ENCODE measurements at places on chromosomes 16 and 17.
A peak's percentile ranks its signal among the peaks of the same experiment; 100 is the strongest.

DNA sequence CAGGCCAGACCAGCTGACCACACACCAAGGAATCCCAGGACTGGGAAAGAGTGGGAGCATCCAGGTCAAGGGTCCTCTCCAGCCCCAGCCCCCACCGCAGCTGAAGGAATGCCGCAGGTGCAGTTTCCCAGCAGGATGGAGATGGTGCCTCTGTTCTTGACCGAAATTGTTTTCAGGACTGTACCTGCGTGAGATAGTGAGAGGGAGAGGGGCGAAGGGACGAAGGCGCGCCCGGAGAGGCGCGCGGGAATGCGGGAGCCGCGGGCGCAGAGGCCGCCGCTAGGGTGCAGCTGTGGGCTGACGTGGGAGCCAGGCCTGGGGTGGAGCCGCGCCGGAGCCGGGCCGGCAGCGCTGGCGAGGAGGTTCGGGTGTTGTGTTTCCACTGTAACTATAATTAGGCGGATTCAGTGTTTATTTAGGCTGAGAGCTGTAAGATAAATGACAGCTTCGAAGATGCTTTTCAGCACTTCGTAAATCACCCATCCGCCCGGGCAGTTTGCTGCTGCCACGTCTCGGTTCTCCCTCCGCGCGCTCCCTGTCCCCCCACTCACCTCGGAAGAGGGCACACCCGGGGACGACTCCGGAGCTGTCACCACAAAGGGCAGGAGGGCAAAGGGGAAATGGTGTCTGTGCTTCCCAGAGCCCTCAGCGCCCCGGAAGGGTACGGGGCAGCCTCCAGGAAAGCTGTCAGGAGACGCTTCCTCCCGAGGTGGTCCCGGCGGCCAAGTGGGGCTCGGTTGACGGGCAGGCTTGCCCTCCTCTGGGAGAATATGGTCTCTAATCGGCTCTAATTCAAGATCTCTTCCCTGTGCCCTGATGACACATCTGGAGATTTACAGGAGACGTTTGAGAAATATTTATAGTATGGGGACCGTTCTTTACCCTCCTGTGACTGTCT, 38.2 kb downstream of the HOXB1 start:
- DNase-seq: no peak

- DNase-seq: no peak
These were observed 55.7 kb downstream of the SREBF1 start for GRCh38 chr17:17780922-17781590.

DNA sequence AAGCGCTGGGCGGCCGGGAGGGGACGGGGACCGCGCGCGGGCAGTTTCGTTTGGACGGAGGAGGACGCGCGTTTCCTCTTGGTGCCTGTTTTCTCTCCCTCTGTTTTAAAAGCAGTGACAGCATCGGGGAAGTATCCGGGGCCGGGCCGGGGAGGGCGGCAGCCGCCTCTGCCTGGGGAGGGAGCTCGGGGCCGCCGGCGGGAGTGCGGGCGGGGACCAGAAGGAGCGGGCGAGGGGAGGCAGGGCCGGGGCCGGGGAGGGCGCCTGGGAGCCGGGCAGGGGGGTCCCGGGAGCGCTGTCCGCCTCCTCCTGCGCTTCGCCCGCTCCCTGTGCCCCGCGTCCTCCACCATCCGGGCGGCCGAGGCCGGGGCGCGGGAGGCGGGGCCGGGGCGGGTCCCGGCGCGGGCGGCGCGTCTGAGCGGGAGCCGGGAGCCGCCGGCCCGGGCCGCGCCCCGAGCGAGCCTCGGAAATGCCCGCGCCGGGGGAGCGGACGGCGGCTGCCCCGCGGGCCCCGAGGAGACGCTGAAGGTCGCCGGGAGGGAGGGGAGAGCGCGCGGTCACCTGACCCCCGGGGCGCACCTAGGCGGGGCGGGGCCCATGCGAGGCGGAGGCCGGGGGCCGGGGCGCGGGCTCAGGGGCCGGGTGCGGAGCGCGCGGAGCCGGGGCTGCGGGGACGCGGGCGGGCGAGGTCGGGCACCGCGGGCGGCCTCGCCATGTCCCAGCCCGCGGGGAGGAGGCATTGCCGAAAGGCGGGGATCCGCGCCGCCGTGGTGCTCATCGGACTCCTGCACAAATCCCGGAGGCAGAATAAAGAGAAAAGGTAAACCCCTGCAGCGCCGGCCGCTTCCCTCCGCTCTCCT, 57.3 kb downstream of the RAP1GAP2 start:
- no peak for DNase-seq

GRCh38 chr16:67677712-67678111, 11.1 kb downstream of the C16orf86 start:
- DNase-seq: no peak

- no peak for DNase-seq
These were observed 217.6 kb upstream of the CA10 start for GRCh38 chr17:52376137-52376536.

DNA sequence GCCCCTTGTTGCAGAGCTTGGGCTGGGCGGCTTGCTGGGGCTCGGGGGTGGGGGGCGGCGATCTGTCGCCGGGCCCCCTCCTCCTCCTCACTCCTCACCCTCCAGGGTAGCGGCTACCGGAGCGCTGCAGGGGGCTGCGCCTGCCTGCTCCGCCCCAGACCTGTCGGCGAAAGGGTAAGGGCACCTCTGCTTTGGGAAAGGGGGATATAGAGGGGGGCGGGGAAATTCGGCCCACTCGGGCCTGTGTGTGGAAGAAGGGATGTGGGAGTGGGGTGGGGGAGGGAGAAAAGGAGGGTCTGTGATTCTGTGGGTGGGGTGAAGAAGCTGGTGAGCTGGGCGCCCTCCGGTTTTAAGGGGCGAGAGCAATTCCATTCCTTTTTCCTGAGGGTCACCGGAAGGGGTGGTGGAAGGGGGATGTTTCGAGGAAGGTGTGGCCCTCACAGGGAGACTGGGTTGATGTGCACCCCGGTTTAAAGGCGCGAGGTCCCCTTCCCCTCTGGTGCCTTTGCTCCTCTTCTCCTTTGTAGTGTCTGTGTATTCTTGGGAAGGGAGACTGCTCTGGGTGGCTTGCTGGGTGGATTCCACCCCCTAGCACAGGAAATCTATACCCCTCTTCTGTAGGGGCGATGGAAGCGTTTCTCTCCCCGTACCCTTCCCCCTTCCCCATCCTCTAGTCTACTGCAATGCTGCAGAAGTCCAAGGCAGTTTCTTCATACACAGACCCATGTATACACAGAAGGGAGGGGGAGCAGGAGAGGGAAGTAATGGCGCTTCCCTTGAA, 878 bp downstream of the TAOK1 start:
- DNase-seq: peak; percentile 84

DNA sequence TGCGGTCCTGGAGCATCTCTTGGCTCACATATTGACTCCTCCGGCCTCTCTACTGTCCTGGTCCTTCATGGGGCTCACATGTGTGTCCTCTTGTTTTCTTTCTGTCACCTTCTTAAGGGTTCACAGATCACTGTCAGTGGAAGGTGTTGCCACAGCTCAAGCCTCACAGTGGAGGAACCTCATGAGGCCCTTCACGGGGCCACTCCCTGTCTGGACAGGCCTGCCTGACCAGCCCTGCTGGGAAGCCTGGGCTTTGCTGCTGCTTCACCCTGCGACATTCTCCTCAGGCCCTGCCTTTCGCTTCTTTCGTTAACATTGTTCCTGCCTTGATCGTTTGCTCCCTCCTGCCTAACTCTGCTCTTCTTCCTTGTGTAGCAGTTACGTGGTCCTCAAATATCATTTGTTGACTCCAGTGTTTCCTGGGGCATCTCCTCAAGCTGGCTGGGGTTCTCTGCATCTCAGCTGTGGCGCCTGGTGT, 55.9 kb downstream of the WDR45B start:
- DNase-seq: no peak

DNA sequence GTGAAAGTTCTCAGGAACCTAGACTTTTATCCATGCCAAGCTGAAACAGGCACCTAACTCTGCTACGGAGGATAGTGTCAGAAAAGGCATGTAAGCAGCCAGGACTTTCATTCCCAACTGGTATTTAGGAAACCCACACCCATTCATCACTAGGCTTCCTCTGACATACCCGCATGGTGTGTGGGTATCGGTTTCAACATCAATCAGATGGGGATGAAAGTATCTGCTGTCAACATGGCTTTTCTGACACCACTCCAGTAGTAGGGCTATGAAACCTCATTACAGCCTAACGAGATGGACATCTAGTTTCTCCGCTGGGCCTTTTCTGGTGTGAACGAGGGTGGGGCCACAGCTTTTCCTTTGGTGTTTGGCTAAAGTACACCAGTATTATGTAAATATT, 1178.3 kb downstream of the CDH11 start:
- no peak for DNase-seq

GRCh38 chr16:4160658-4161430, 44.6 kb upstream of the ADCY9 start:
- no peak for DNase-seq

- DNase-seq: no peak
These were observed 365.4 kb upstream of the C16orf82 start for GRCh38 chr16:26701243-26701886.

- DNase-seq: no peak
These were observed 6.3 kb downstream of the RAB40C start for GRCh38 chr16:595942-596735.

DNA sequence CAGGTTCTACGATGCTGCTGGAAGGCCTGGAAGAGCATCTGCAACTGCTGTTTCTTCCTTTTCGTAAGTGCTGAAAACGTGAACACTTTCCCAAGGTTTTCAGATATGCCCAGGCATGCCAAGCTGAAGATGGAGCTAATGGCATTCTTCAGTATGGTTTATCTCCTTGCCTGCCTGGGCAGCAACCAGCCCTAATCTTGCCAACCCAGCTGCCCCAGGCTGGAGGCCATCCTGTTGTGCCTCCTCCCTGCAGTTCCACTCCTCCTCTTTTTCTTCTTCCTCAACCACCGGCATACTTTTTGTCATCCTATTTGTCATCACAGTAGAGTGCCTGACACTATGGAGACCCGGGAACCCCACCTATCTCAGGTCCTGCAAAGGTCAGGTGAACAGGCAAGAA, 1849.3 kb downstream of the TP53TG3F start:
- no peak for DNase-seq

DNA sequence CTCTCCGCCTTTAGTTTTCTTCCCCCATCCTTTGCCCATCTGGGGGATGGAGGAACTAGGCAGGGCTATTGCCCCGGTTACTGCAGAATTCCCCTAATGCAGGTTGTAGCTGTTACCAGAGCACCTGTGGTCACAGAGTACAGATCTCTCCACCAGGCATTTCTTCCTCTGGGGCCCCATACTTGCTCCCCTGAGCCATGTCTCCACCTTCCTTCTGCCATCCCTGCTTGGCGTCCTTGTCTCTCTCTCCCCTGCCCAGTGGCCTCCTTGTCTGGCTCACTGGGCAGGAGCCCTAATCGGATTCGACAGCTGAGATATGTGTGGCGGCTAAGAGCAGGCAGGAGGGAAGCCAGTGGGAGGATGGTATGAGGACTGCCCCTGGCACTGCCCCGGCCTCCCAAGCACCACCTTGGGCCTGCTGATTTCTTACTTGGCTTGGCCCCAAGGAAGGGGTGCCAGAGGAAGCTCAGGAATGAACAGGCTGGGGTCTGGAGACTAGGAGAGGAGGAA, 2.0 kb downstream of the RARA start:
- DNase-seq: no peak

DNA sequence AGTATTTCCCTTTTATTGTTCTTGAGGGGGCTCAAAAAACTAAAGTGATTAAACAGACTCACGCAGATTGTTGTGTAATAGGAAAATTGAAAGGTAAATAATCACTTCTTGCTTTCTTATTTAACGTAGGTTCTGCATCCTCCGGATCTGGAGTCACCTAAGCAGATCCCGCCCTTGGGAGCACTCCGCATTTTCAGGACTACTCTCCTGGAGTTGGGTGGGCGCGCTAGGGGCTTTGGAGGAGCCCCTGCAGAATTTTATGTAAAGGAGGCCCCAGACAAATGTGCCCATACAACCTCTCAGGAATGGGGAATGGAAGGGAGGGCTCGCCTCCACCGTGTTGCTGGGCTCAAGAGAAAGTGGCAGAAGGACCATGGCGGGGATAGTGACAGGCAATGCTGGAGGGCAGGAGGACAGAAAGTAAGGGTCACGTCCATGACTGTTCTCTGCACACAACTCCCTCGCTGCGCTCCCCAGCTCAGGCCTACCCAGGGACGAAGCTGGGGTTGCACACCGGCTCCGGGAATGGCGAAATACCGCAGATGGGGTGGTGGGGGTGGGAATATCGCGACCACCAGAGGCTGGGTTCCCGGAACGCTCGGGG, 8.3 kb downstream of the MT2A start:
- DNase-seq: no peak

DNA sequence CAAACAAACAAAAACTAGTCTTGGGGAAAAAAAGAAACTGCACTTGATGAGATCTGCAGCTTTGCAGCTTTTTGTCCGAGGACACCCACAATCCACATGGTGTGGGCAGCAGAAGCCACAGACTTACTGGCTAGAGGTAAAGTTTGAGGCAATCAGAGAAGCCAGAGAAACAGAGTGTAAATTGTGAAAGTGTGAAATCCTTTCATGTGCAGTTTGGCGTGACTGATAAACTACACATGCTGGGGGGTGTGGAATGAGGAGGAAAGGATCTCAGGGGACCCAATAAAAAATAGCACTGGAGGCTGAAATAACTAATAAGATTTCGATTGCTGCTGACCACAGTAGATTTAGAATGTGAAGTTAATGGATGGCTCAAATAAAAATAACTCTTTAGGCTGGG, 42.4 kb upstream of the HOXB13 start:
- DNase-seq: no peak

DNA sequence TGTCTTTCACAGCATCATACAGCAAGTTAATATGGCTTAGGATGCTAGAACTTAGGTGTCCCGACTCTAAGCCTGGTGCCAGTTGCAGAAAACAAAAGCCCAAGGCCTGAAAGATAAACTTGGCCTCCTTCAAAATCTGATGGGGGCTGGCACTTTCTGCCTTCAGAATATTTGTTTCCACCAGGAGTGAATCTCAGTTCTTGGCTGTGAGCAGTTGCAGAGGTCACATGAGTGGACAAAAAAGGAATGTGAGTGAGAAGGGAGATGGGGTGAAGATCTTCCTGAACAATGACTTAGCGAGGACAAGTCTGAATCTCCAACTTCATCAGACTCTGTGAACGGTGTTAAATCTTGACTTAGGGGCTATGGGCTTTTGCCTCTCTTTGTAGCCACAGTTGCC, 46.6 kb downstream of the HOXB1 start:
- DNase-seq: no peak

GRCh38 chr17:43695970-43696865, 34.5 kb upstream of the MEOX1 start:
- DNase-seq: no peak

Data from AML-193 (cell line).